Endothelial cell of umbilical vein (primary cell): ENCODE measurements at places on chromosomes 16 and 17. TPM values are rescaled to one million over a fixed set of nuclear protein-coding genes. Genes with fewer than 3 reads are reported as not detected.

The CENPV gene
- 41.6 and 44.0 TPM in 2 replicates for total RNA-seq

DNA sequence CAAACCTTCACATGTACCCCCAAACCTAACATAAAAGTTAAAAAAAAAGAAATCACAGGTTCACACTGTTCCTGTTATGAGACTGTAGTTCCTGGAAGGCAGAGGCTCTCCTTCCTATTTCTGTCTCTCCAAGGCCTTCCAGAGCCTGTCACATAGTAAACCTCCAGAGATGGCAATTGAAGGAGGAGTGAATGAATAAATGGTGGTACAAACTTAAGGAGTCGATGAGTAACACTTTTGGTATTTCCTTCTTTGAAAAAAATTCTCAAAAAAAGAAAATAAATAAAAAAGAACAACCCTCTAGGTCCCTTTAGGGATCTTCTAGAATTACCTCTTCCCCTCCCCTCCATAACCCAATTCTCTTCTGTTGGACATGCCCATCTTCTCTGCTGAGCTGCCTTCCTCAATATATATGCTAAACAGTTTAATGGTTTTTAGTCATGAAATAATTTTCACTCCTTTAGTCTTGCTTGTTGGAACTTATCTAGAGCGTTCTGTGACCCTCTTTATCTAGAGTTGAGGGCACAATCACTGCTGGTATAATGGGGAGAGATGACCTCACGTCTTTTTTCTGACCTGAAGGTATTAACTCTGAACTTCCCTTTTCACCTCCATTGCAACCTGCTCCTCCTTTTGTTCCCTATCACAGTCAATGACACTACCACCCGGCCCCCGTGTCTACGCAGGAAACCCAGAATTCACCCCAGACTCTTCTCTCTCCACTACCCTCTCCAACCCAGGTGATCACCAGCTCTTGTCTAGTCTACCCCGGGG lies 1.7 kb upstream of the TAF15 start:
- peak; percentile 51 for DNase-seq

DNA sequence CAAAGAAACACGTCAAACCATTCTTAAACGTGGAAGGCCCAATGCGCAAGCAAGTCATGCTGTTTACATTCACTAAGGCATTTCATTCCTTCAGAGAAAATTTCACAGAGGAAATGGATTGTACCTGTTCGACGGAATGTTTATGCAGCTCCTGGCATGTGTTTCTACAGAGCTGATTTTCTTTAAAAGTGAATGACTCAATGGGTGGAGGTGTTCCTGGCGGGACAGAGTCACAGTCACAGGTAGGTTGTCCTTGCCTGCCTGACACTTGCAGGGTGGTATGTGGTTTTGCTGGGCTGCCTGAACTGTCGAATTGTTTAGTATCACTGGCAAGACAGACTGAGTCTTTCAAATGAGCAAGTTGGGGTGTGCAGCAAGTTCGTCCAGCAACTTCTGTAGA lies 11.6 kb downstream of the PALB2 start:
- no peak for DNase-seq

DNA sequence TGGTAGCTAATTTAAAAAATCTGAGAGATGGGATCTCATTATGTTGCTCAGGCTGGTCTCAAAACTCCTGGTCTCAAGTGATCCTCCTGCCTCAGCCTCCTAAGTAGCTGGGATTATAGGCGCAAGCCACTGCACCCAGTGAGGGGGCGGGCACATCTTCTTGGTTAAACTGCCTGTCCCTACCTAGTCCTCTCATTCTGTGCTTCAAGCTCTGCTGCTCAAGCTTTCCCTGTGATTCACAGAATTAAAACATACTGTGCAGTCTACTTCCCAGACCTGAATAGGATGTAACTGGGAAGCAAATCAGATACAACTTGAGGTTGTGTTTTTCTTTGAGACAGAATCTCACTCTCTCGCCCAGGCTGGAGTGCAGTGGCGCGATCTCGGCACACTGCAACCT lies 2.3 kb downstream of the MRPL38 start:
- no peak for DNase-seq

GRCh38 chr17:81049973-81050551 lies 15.1 kb downstream of the BAIAP2 start:
- no peak for DNase-seq

DNA sequence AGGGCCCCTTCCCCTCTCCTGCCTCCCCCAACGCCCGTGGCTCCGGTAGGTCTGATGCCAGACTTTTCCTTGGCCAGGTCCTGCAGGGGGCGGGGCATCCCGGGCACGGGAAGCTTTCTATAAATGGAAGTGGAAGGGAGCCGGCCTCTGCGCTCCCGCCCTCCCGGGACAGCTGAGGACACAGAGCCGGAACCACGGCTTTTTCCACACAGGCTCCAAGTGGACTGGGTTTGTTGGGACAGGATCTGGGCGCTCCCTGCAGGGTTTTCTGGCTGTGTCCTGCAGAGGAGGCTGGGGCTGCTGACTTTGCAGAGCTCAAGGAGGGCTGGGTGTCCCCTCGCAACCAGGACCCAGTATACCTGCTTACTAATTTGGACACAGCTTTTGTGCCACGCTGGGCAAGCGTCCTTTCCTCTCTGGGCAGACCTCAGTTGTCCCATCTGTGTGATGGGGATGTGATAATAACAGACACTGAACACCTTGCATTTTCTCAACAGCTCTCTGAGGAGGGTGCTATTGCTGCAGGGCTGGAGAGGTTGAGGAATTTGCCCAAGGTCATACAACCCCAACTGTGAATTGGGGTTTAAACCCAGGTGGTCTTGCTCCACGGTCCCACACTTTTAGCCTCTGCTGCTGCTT lies 1.8 kb downstream of the TNS4 start:
- DNase-seq: peak; percentile 58
